EH (cell line): ENCODE measurements at places on chromosomes 6 and 20.
A peak's percentile ranks its signal among the peaks of the same experiment; 100 is the strongest.

DNA sequence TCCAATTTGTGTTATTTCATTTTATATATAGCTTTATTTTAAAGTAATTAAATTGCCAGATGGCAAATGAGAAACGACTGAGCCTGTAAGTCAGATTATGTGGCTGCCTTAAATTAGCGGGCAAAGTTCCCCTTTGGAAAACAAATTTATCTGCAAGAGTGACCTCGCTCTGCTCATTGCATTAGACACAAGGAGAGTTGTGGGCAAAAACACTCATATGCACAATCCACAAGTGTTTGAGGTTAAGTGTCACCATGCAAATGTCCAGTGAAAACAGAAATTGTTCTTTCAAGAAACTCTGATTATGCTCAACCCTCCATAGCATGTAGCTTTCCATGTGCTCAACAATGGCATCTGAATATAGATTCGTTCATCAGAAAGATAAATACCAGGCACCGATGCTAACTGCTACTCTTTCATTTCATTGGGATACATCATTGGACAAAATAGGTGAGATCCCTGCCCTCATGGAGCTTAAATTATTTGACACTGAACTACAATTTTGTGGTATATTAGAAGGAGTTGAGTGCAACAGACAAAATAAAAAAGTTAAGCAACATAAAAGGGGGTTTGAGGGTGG, 1.7 kb upstream of the NHSL1 start:
- DNase-seq = no peak

DNA sequence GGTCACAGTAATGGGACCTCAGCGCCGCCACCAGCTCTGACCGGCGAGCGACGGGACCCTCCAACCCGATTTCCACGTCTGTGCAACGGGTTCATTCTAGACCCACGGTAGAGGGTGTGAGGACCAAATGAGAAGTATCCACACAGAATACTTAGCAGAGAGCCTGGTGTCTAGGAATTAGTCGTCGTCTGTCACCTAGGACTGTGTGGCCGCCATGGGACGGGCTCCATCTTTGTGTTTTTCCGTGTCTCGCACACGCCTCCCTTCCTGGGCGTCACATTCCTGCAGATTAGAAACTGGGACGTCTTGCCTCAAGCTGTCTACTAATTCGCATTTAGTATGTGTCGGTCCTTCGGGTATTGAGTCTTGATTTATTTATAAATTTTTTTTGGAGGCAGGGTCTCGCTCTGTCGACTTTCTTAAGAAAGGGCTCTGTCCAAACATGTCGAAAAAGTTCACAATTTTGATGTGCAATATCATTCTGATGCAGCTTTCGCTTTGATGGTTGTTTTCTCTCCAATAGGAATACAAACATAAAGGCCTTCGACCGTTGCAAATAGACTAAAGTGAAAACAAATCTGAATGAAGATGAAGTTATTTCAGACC, 563 bp downstream of the MGME1 start:
- peak; percentile 61 for DNase-seq

GRCh38 chr20:34675993-34676641, 775 bp downstream of the PIGU start:
- DNase-seq = no peak

DNA sequence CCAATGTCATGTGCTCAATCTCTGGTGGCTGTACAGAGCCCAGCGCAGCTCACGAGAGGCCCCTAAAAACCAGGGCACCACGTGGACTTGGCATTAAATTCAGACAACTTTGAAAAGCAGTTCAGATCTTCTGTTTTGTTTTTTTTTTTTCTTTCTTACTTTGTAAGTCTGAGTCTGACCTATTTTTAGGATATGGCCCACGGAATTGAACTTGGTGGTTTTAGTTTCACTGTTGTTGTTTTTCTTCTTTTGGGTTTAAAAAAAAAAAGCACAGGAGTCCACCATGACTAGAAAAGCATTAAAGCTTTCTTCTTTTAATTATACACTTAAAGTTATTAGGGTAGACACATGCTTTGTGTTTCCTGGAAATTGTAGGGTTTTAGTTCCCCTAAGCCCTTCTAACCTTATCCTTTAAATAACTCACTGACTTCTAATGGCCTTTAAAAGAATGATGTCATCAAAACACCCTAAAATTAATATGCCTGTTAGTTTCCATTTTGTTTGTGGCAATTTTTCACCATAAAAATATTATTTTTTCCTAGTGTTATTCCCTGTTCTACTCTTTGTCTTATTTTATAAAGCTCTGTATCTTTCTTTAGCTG, 48.5 kb upstream of the CCN2 start:
- peak; percentile 33 for DNase-seq

DNA sequence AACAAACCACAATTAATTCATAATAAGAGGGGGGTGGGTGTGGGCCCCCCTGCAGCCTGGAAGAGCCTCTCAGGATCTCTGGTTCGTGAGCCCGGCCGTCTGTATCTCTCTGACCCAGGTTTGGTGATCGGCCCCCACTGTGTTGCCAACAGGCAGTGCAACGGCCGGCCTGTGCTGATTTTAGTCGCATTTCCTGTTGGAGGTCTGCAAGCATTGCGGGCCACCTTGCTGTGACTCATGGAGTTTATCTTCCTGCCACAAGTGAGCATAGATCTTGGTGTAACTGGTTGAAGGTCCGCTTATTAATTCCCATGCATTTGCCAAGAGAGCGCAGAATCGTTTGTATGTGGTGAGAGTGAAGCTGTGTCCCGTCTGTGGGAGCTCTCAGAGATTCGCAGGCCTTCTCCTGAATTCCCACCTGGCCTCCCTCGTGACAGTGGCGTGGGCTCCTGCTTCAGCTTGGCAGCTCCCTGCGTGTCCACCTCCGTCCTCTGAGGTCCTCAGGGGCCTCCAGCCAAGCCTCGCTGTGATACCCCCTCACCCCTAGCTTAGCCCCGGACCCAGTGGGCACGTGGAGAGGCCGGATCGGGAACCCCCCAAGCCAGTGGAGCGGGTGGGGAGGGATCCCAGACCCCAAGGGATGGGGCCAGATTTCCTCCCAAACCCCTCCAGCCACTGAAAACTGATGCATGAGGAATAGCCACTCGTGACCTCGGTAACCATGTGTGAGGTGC, 269.8 kb downstream of the CDH4 start:
- no peak for DNase-seq
